ENCODE measurements at places on chromosomes 7 and 10.

DNA sequence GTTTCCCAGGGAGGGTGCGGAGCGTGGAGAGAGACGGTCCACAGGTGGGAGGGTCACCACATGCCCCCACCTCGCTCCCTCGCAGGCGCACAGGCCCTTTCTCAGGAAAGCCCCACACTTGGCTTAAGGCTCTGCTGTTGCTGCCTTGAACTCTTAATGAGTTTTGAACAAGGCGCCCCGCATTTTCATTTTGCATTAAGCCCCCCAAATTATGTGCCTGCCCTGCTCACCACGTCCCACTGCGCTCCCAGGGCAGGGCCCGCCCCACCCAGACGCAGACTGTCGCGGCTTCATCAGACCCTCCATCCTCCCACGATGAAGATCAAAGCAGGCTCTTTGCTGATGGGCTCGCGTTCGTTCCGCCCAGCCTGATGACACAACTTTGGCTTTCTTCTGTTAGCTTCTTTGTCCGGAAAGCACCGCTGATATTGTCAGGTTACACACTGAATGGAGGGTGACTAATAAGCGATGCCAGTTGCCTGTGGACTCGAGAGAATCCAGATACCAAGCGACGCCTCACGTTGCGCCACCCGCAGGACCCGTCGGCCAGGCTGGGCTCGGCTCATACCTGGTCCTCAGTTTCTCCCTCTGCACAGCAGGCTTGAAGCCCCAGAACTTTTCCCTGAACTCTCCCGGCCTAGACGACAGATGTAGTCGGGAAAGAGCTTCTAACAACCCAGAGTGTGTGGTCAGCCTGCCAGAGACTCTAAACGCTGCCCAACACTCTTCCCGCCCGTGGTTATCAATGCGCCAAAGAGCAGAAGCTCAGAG is 9.5 kb downstream of the CALML3 start:
- no peak for DNase-seq

DNA sequence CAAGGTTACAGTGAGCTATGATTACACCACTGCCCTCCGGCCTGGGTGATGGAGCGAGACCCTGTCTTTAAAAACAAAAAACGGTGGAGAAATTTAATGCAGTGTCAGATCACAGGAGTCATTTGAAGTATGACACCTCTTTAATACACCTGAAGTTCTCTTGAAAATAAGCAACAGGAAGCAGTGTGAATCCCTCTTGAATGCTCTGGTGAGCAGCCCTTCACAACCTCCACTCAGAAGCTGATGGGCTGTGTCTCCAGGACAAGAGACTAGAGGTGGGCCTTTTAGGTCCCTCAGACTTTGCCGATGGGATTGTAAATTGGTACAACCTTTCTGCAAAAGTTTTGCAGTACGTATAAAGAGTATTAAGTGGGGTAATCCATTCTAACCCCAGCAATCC is 50.1 kb downstream of the CYP26A1 start:
- no peak for DNase-seq

DNA sequence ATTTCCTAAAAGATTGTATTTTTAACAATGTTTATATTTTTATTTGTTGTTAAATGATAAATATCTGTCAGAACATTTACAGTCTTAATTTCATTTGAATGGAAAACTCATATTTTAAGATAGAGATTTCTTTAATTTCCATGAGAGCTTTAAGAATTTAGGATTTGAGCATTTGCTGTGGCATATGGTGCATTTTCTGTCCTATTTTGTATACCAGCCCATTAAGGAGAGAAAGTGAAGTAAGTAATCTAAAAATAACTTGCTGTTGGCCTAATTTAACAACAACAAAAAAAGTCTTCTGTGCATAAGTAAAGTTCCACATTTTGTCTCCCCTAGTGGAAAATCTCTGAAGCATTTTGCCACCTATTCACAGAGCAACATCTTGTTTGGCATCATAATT is 190.9 kb upstream of the PPP1R3A start:
- no peak for DNase-seq

GRCh38 chr10:113317489-113317888 is 235.4 kb upstream of the HABP2 start:
- DNase-seq = no peak

DNA sequence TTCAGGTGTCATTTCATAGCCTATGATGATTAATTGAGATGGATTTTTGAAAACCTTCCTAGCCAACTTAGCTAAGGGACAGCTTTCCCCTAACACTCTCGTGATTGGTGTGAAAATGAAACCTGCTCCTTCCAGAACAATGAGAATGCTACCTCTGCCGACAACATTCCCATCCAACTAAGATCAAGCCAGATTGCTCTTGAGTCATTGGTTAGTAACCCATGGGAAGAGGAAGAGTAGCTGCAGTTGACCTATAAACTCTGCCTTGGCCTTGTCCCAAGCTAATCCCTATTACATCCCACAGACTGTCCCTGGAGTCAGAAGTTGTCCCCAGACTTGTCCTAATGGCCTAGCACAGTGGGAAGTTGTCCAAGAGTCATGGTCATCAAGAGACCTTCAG is 80.5 kb upstream of the SVIL start:
- no peak for DNase-seq

GRCh38 chr10:80506836-80507487 is 30.7 kb upstream of the SH2D4B start:
- DNase-seq = no peak

GRCh38 chr10:72082856-72083789 is 5.2 kb downstream of the SPOCK2 start:
- DNase-seq = no peak

DNA sequence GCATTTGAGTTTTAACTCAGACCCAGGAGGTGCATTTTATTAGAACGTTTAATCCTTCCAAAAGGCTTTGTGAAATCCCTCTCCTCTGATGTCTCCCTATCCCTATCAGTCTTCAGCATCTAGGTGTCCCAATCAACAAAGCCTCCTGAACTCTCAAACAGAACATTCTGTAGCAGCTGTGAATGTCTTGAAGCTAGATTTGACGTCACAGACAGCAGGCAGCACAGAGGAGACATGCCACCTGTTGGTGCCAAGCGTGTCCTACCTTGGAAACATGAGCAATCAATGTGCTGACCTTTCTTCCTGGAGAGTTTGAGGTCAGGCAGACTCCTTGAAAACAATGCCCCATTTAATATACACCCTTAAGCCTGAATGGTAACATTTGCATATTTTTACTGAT is 125.5 kb downstream of the RNLS start:
- no peak for DNase-seq

DNA sequence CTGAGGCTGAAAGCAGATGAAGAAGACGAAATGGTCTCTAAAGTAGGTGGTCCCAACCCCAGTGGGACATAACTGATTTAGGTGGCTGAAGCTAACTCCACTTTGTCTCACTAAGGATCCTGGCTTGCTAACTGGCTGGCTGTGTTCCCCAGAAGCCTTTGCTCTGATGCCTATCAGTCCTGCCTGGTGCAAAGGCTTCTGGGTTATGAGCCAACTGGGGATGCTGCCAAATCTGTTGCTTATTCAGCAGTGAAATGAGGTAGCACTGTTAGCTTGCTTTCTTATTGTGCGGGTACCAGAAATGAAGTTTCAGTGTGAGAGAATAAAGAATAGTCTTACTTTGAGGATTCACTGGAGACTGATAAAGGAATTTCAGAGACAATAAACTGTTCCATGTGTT is 18.1 kb downstream of the PRKG1 start:
- no peak for DNase-seq

GRCh38 chr10:12719365-12719764 is 282.1 kb downstream of the CCDC3 start:
- DNase-seq = no peak

- DNase-seq = no peak
Observed at GRCh38 chr7:155971180-155971770, 159.0 kb upstream of the SHH start.

DNA sequence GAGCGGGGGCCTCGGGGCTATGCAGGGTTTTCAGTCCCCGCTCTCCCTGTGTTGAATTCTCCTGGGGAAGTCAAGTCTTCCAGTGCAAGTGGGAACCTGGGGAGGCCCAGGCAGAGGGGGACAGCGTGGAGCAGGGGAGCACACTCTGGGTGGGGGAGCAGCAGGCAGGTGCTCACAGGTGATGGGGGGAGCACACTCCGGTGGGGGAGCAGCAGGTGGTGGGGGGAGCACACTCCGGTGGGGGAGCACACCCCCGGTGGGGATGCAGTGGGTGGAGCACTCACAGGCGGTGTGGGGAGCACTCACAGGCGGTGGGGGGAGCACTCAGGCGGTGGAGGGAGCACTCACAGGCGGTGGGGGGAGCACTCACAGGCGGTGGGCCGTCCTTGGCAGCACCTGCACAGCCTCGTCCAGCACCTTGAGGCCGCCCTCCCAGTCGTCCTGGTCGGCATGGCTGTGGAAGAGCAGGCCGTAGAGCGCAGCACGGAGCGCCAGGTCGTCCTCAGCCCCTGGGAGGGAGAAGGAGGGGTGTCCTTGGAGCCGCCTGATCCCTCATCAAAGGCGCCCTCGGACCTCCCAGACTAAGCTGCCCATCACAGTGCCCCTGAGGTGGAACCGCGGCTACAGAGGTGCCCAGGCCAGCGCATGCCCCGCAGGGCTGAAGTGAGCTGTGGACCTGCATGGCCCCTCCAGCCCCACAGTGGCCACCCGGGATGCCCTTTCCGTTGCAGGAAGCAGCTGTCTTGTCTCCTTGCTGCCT is 56.7 kb downstream of the CFAP46 start:
- no peak for DNase-seq

- DNase-seq = no peak
Observed at GRCh38 chr7:53684693-53685092, 649.3 kb downstream of the POM121L12 start.

DNA sequence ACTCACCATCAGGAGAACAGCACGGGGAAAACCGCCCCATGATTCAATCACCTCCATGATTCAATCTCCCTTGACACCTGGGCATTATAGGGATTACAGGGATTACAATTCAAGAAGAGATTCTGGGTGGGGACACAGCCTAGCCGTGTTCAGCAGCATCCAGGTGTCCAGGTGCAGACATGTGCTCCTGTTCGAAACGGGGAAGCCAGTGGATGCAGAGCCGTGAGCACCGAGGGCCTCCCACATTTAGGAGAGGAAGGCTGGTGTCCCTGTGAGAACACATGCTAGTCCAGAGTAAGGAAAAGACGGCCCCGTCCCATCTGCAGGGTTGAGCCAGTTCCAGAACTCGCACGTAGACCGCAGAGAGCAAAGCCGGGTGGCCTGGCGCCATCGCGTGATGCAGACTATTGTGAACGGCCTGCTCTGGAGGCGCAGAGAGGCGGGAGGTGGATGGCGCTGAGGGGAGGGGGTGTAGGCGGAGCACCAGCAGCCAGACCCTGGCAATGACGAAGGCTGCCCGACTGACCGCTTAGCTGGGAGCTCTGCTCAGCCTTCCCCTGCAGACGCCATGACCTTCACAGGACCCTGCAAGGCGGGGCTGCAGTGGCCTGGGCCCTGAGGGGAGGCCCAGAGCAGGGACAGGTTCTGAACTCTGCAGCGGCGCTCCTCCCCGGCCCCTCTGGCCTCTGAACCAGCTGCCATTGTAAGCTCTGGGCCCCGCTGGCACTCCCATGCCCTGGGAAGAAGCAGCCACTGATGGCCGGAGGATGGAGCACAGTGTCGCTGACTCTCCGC is 141.6 kb upstream of the TCERG1L start:
- DNase-seq = no peak

DNA sequence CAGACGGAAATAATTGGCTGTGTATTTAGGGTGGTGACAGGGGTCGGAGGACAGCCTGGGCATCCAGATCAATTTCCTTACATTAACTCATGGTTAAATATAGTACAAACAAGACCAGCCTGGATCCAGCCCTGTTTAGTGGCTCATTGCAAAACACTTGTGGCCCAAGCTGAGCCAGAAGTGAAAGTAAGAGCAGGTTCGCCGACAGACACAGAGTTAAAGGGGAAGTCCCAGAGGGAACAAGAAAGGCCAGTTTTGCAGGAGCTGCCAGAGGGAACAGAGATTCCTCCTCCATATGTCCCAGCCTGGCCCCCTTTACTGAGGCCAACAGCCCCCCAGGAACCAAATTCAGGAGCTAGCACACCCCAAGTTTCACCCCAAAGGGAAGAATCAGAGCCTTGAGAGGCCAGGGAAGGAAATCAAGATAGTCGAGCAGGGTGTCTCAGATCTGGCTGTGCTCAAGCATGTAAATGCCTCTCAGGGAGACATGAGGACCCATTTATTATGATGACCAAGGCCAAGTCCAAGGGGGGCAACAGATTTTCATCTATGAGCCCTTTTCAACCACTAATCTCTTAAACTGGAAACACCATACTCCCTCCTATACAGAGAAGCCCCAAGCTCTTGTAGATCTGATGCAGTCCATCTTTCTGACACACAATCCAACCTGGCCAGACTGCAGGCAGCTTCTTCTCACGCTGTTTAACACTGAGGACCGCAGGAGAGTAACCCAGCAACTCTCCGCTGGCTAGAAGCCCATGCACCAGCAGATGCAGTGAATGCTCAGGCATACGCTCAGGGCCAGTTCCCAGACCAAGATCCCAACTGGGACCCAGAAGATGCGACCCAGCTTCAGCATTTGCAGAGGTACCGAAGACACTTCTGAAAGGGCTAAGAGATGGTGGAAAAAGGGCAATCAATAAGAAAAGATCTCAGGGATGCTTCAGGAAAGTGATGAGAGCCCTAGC is 15.9 kb upstream of the ADCK2 start:
- DNase-seq = peak; percentile 46

DNA sequence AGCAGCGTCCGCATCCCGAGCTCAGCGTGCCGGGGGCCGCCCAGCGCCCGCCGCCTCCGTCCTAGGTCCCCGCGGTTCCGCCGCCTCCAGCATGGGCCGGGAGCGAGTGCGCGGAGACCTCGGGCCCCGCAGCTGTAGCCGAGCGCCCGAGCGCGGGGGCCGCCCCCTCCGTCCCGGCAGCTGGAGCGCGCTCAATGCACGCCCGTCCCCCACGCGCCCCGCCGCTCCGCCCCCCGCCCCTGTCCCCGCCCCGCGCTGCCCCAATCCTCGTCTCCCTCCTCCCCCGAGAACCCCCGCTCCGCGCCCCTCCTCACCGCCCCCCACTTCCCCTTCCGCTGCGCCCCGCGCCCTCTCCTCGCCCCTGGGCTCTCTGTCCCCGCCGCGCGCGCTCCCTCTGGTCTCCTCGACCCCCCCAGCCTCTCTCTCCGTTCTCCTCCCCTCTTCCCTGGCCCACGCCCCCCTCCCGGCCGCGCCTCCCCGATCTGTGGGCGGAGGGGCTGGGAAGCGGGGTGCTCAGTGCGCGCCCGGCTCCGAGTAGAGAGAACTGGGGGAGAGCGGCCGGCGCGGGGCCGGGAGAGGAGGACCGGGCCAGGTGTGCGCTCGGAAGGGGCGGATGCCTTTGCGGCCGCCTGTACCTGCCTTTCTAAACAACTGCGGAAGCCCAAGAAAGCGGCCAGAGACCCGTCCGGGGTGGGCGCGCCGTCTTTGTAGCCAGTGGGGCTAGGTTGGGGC is at the start of gene VIPR2:
Gene VIPR2 (minus strand): TSS at position 110 of the 732 bp plus-strand sequence. CDS start 96 bp downstream, at position 14.
- DNase-seq = peak; percentile 25
